ENCODE measurements at places on chromosomes 3 and 15. TPM values are rescaled to one million over a fixed set of nuclear protein-coding genes. Genes with fewer than 3 reads are reported as not detected.

The SAMMSON gene
- not detected for total RNA-seq

The CYP8B1 gene
- not detected for total RNA-seq

The ZNF619 gene
- 5.2 TPM for total RNA-seq

The ATP13A5 gene
- not detected for total RNA-seq

The MYL3 gene
- total RNA-seq, result 1.7 TPM

The LRRN1 gene
- total RNA-seq, result under 0.01 TPM

The VIPR1 gene
- total RNA-seq, result not detected

The ATP13A4 gene
- not detected for total RNA-seq

The SAMD7 gene
- not detected for total RNA-seq

Data from fibroblast of villous mesenchyme (primary cell).